ENCODE measurements at places on chromosomes 1 and 21.
A peak's percentile ranks its signal among the peaks of the same experiment; 100 is the strongest.

DNA sequence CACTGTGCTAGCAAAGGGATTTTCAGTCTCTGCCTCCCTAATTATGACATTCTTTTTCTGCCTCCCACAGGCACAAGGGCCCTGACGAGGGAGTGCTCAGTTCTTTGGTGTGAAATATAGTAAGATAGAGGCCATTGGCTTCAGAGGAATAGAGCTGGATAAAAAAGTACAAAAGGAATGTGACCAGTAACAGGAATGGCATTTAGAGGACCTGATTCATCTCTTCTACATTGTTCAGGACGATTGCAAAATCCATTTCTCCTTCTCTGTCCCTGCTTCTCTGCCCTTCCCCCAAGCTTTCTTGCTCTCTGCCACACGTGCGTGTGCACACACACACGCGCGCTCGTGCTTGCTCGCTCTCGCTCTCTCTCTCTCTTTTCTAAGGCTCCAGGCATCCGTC, 668.2 kb downstream of the KIF26B start:
- no peak overlapping the region for H3K4me3 ChIP-seq
- H3K27me3 ChIP-seq, result no peaks in the 10 kb centered on the region
- H3K36me3 ChIP-seq, result no peaks in the 10 kb centered on the region
- H3K4me1 ChIP-seq, result peaks cover 5% of the 10 kb centered on the region
- no peak overlapping the region for H3K27ac ChIP-seq

- peak; percentile 4 for DNase-seq
- H3K4me3 ChIP-seq, result no peak overlapping the region
- H3K27ac ChIP-seq, result no peak overlapping the region
- H3K36me3 ChIP-seq, result no peaks in the 10 kb centered on the region
- no peaks in the 10 kb centered on the region for H3K27me3 ChIP-seq
- no peaks in the 10 kb centered on the region for H3K4me1 ChIP-seq
These were observed 57.5 kb downstream of the TYW3 start for GRCh38 chr1:74790453-74790852.

DNA sequence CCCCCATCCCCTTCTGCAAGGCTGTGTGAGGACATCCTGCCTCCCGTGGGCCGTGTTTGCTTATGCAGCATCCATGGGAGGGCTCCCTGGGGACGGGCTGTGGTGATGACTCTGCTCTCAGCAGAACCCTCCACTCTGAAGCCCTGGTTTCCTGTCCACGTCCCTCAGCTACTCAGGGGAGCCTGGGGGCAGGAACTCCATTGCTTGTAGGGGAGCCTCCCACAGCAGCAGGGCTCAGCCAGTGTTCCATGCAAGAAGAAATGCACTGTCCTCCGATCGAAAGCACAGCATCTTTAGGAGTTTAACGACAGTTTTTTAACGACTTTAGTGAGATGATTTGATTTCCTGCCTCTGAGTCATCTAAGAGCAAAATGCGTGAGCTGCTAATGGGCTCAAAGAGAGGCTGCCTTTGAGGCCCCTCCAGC, 8.3 kb upstream of the KCNAB2 start:
- no peak overlapping the region for H3K27ac ChIP-seq
- no peaks in the 10 kb centered on the region for H3K36me3 ChIP-seq
- H3K27me3 ChIP-seq, result peaks cover 5% of the 10 kb centered on the region
- H3K4me1 ChIP-seq, result no peaks in the 10 kb centered on the region

- DNase-seq, result no peak
- H3K27ac ChIP-seq, result no peak overlapping the region
- H3K4me1 ChIP-seq, result no peaks in the 10 kb centered on the region
These were observed 111.1 kb downstream of the ZSCAN20 start for GRCh38 chr1:33583567-33583966.

DNA sequence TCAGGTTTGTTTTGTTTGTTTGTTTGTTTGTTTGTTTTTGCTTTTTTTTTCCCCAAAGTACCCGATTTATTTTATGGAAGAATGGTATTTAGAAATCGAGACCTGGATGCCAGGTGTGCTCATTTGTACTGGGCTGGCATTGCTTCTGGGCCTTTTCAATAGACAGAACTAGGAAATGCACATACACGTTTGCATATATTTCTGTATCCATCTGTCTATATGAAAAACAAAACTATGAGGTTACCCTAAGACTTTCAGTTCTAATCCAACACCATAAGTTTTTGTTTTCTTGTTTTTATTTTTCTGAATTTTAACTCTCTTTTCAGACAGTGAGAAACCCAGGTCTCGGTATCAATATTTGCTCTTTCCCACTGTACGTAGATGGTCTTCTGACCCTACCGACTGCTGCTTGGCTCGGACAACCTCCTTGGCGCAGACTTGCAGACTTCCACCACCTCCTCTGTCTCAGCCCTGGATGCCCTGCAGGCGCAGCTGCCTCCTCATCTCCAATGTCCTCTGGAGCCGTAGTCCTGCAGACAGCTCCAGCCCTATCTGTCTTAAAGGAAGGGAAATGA, 171.7 kb downstream of the NEK7 start:
- no peaks in the 10 kb centered on the region for H3K36me3 ChIP-seq
- no peak overlapping the region for H3K4me3 ChIP-seq
- DNase-seq, result no peak
- no peak overlapping the region for H3K27ac ChIP-seq
- H3K27me3 ChIP-seq, result no peaks in the 10 kb centered on the region

DNA sequence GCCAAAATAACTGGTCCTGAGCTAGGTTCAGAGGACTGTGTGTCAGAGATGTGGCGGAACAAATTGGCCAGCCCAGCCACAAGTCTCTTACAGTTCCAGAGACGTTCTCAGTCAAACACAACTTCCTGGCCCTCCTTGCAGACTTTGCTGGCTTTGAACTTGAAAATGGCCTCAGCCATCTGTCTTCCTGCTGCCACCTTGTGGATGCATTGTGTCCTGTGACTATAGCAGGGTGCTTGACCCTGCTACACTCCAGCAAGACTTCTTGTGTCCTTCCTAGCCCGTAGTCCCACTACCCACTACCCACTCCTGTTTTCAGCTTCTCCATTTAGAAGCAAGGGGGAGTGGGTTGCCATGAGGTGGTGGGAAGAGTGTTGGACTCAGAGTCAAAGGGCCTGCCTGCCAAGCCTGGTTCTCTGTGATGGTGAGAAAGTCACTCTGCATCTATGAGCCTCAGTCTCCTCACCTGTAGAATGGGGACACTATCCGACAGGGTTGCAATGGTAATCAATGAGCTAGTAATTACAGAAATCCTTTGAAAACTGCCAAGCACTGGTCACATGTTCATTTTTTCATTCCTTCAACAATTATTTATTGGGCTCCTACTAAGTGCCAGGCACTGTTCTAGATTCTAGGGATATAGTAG, 109.9 kb downstream of the IGSF21 start:
- no peaks in the 10 kb centered on the region for H3K27me3 ChIP-seq
- DNase-seq, result no peak
- no peak overlapping the region for H3K27ac ChIP-seq
- H3K4me3 ChIP-seq, result no peak overlapping the region

DNA sequence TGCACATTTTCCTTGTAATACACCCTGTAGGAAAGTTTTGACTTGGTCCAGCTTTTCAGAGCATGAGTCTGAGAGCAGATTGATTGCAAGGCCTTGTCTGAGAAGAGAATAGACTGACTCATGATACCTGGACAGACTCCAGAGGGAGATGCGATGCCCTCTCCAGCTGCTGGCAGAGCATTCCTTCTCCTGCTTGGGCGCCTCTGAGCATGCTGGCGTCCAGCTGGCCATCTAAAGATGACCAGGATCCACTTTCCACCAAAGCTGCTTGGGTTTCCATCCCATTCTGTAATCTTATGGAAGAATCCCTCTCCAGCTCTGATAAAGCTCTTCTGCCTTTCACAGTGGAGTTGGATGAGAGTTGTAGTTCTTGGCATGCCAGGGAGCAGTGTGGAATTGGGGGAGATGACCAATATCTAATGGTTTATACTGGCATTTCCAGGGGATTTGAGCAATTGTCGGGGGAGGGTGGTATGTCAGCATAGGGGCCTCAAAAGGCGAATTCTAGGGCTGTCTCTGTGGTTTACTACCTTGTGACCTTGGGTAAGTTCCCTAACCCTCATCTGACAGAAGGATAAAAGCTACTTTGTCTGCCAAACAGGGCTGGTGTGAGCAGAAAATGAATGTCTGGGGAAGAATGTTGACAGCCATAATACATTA, 19.5 kb downstream of the SZRD1 start:
- no peak for DNase-seq
- no peaks in the 10 kb centered on the region for H3K27me3 ChIP-seq
- H3K36me3 ChIP-seq, result peaks cover 6% of the 10 kb centered on the region
- peaks cover 33% of the 10 kb centered on the region for H3K4me1 ChIP-seq
- H3K4me3 ChIP-seq, result peak overlapping the region; percentile 37
- H3K27ac ChIP-seq, result peak overlapping the region; percentile 22

DNA sequence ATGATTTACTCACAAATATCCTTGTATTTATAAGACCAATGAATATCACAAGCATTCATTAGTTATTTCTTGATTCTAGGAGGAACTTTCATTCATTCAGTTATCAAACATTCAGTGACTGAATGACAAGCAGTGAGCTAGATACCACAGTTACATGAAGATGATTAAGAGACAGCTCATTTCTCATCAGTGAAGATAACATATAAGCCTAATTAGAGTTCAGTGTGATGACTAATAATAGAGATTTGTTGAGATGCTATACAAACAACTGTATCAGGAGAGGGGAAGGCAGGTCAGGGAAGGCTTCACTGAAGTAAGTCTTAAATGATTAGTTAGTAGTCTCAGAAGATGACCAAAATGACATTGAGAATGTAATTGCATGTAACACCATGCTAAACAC, 14.6 kb upstream of the C1orf105 start:
- DNase-seq, result no peak
- H3K27me3 ChIP-seq, result no peaks in the 10 kb centered on the region
- no peak overlapping the region for H3K27ac ChIP-seq
- H3K4me1 ChIP-seq, result peaks cover 3% of the 10 kb centered on the region
- H3K4me3 ChIP-seq, result no peak overlapping the region

DNA sequence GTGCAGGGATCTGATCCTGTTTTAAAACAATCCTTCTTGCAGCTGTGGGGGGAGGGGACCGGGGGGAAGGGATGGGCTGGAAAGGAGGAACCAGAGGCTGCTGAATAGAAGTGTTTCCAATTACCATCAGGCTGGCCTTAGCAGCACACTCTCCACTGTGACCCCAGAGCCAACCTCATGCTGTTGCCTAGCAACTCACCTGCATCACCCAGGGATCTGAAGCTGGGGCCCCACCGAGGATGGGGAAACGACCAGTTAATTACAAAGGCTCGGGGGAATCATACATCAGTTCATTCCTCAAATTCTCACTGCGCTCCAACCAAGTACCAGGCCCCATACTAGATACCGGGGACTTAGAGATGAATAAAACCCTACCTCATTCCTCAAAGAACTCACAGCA, 11.9 kb upstream of the GPX7 start:
- H3K27ac ChIP-seq, result no peak overlapping the region
- H3K4me1 ChIP-seq, result no peaks in the 10 kb centered on the region
- no peaks in the 10 kb centered on the region for H3K36me3 ChIP-seq
- no peaks in the 10 kb centered on the region for H3K27me3 ChIP-seq

- H3K27ac ChIP-seq, result peak overlapping the region; percentile 85
- H3K4me1 ChIP-seq, result peaks cover 12% of the 10 kb centered on the region
These were observed 788 bp downstream of the ISG15 start for GRCh38 chr1:1013922-1014648.

- H3K4me3 ChIP-seq, result no peak overlapping the region
- H3K27me3 ChIP-seq, result no peaks in the 10 kb centered on the region
- H3K4me1 ChIP-seq, result no peaks in the 10 kb centered on the region
- no peaks in the 10 kb centered on the region for H3K36me3 ChIP-seq
- DNase-seq, result no peak
- no peak overlapping the region for H3K27ac ChIP-seq
These were observed 71.7 kb downstream of the TRIM11 start for GRCh38 chr1:228334954-228335353.

DNA sequence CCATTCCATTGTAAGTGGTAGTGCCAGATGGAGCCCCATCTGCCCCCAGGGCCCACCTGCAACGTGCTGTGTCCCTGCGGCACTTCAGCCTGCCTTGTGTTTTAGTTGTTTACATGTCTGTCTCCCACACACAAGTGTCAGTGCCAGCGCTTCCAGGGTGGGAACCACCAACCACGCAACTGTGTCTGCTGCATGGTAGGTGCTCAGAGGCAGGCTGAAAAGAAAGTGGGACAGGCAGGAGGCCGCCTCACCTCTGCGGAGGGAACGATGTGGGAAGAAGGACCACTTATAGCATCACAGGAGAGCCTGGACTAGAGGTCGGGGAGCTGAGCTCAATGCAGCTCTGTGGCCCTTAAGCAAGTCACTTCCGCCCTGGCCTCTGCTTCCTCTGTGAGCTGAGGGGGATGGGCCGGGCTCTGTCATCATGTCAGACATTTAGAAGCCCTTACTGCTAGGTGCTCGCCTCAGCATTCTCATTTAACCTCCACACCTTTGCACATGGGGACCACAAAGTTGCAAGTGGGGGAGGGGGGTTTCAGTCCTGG, 17.9 kb downstream of the SLC9A1 start:
- H3K27ac ChIP-seq, result no peak overlapping the region
- no peak overlapping the region for H3K4me3 ChIP-seq
- DNase-seq, result no peak
- H3K36me3 ChIP-seq, result peaks cover 10% of the 10 kb centered on the region

DNA sequence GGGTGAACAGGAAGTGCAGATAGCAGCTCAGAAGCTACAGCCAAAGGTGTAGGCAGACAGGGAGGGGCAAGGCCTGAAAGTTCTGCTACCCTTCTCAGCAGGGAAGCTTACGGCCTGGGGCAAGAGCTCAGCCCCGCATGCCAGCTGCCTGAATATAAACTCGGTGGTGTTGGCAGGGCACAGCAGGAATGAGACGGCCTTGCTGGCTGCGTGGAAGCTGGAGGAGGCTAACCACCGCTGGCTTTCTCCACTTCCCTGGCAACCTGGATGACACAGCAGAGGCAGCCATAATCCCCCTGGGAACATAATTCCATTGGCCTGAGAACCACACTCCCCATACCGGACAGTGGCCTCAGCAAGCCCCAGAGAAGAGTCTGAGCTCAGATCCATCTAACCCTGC, 81.9 kb upstream of the PRRC2C start:
- no peak for DNase-seq
- no peaks in the 10 kb centered on the region for H3K36me3 ChIP-seq
- no peaks in the 10 kb centered on the region for H3K27me3 ChIP-seq

- H3K4me3 ChIP-seq, result no peak overlapping the region
- H3K27ac ChIP-seq, result no peak overlapping the region
- no peak for DNase-seq
- H3K27me3 ChIP-seq, result no peaks in the 10 kb centered on the region
These were observed 25.0 kb downstream of the VASH2 start for GRCh38 chr1:212975111-212975918.

DNA sequence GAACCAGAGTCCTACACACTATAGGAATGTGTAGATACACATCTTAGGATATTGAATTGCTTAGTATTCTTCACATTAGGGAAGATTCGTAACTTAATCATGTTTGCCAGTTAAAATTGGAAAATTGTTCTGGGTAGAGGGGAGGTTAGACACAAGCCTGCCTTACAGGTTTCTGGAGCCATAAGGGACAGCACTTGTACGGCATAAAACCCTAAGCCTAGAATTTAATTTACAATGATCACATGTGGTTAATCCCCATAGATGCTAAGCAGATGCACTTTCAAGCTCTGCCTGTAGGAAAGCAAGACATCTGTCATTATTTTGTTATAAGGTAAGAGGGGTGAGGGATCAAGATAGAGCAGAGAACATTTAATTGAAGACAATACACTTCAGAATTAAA, 820.7 kb downstream of the NCAM2 start:
- H3K27ac ChIP-seq, result no peak overlapping the region
- no peak overlapping the region for H3K4me3 ChIP-seq
- no peaks in the 10 kb centered on the region for H3K4me1 ChIP-seq
- H3K36me3 ChIP-seq, result no peaks in the 10 kb centered on the region

Measured in keratinocyte (primary cell).